ENCODE measurements at places on chromosomes 12 and 14.

- no peak overlapping the region for H3K27ac ChIP-seq
- DNase-seq: peak; percentile 85
- H3K36me3 ChIP-seq: peaks cover 55% of the 10 kb centered on the region
- H3K4me3 ChIP-seq: no peak overlapping the region
- H3K27me3 ChIP-seq: no peaks in the 10 kb centered on the region
These were observed 9.0 kb downstream of the TMBIM6 start for GRCh38 chr12:49750027-49750995.

GRCh38 chr14:92969430-92969829 lies 46.5 kb downstream of the CHGA start:
- no peak overlapping the region for H3K27ac ChIP-seq
- H3K27me3 ChIP-seq: no peaks in the 10 kb centered on the region
- H3K36me3 ChIP-seq: no peaks in the 10 kb centered on the region
- DNase-seq: no peak
- H3K4me3 ChIP-seq: no peak overlapping the region
- H3K4me1 ChIP-seq: peaks cover 8% of the 10 kb centered on the region

GRCh38 chr14:50798048-50798421 lies 32.9 kb downstream of the NIN start:
- H3K27me3 ChIP-seq: no peaks in the 10 kb centered on the region
- no peak overlapping the region for H3K27ac ChIP-seq
- DNase-seq: no peak
- peaks cover 3% of the 10 kb centered on the region for H3K36me3 ChIP-seq

- DNase-seq: no peak
- H3K4me3 ChIP-seq: no peak overlapping the region
These were observed 12.3 kb downstream of the NKX2-8 start for GRCh38 chr14:36570065-36570464.

Measured in mesenchymal stem cell (in vitro differentiated cells and primary cell).